ENCODE measurements at places on chromosomes 1 and 21.
A peak's percentile ranks its signal among the peaks of the same experiment; 100 is the strongest.

GRCh38 chr1:8328271-8328670 is 10.4 kb downstream of the SLC45A1 start:
- no peak for DNase-seq

DNA sequence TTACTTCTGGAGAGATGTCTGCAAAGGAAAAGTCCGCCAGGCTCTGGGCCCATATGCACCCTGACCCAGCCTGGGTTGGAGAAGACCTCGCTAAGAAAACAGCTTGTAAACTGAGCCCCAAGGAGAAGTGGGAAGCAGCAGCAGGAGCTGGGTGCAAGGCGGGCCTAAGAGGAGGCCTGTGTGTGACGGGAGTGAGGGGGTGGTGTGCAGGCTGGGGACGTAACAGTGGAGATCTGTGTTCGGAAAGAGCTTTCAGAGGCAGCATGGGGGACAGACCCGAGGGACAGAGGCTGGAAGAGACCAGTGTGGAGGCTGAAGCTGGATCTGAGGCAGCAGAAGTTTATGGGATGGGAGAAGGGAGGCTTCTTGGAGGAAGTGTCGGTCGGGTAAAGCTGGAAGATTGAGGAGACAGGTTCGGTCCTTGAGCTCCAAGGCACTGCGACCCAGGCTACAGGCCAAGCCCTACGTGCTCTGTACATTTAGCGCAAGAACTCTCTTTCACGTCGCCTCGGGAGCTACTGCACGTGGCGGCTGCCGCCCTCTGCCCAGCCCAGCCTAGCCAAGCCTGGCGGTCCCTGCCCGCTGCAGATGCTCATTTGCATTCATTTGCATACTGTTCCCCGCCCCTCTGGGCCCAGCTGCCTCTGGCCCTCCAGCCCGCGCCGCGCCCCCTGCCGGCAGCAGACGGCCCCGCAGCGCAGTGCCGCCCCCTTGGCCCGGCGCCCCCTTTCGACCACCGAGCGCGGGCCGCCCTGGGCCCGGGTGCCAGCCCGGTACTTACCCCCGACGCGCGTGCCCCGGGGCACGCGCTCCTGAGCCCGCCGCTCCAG is 6.3 kb downstream of the HPCA start:
- peak; percentile 60 for DNase-seq

- DNase-seq, result no peak
Measured at GRCh38 chr1:160080381-160081100, 797 bp upstream of the KCNJ9 start.

- DNase-seq, result no peak
Measured at GRCh38 chr21:36691555-36692041, 7.3 kb upstream of the SIM2 start.

GRCh38 chr1:186623551-186623950 is 56.7 kb downstream of the PTGS2 start:
- DNase-seq, result no peak

DNA sequence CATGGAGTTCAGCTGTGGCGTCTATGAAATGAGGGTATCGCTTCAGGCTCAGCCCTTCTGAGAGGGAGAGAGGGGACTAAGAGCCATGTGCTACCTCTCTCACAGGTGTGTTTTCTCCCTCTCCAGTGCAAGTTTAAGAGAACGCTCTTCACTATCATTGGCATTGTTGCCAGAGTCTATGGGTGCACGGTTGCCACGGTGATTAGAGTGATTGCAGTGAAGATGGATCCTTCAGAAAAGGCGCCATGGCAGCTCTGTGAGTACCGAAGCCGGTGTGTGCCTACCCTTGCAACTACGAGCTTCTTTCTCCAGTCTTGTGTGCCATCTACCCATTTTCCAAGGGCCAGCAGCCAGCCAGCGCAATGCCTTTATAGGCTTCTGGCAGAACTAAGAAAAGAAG is 290.5 kb downstream of the OMA1 start:
- no peak for DNase-seq

DNA sequence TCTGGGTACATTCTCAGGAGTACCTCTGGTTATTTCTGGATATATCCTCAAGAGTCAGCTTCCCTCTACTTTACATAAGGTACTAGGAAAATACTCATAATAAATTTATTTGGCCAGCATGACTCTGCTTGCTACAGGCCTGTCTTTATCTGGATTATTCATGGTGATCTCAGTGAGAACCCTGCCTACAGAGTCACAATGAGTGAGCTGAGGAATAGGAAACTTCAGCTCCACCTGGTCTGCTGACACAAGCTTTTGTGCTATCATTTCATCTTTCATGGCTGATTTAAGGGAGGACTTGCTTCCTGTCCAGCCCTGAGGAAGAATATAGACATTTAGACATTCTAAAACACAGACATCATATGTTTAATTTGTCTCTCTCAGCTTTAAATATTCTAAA is 19.5 kb upstream of the SUCO start:
- no peak for DNase-seq

DNA sequence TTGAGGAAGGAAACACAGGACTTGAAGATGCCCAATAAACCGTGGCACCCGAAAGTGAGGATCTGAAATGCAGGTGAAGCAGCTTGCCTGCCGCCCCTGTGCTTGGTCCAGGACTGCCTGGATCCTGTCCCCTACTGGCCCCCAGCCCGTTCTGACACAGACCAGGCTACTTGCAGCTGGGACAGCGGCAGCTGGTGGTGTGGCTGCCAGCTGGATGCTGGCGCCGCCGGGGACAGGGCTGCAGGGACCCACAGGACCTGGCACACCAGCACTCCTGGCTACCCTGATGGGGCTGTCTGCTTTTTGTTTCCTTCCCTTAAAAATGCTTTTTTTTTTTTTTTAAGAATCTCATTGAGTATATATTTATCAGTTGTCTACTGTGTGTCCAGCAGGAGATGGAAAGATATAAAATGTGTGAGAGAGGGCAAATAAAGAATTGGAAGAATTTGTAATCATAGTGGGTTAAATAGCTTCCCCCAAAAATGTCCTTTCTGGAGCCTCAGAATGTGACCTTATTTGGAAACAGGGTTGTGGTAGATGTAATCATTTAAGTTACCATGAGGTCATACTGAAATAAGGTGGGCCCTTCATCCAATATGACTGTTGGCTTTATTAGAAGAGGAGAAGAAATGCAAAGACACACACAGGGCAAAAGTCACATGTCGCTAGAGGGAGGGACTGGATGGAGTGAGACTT is 165.6 kb downstream of the DSCAM start:
- DNase-seq, result no peak

GRCh38 chr1:174204697-174205308 is 45.5 kb downstream of the RABGAP1L start:
- no peak for DNase-seq

- no peak for DNase-seq
Measured at GRCh38 chr1:85822696-85823095, 114.5 kb upstream of the ZNHIT6 start.

- no peak for DNase-seq
Measured at GRCh38 chr21:8993943-8994639, 1527.3 kb upstream of the TPTE start.

DNA sequence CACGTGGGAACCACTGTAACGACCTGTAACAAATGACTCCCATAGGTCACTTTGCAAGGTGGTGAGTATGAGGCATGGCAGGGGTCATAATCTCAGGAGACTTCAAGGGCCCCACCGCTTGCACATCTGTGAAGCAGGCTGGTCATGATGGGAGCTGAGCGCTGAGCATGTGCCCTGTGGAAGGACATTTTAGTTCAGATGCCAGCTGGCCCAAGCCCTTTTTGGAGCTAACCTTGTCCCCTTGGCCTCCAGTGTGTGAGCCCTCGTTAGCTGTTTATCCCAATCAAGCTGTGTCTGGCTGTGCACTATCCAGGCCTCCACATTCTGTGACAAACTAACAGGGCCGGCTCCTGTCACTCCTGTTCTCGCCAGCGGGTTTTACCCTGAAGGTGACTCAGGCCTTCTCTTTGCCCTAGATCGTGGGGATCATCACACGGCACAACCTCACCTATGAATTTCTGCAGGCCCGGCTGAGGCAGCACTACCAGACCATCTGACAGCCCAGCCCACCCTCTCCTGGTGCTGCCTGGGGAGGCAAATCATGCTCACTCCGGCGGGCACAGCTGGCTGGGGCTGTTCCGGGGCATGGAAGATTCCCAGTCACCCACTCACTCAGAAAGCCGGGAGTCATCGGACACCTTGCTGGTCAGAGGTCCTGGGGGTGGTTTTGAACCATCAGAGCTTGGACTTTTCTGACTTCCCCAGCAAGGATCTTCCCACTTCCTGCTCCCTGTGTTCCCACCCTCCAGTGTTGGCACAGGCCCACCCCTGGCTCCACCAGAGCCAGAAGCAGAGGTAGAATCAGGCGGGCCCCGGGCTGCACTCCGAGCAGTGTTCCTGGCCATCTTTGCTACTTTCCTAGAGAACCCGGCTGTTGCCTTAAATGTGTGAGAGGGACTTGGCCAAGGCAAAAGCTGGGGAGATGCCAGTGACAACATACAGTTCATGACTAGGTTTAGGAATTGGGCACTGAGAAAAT is 7.6 kb downstream of the NPPA start:
- no peak for DNase-seq

- no peak for DNase-seq
Measured at GRCh38 chr1:42482635-42483153, 19.6 kb downstream of the CCDC30 start.

- DNase-seq, result no peak
Measured at GRCh38 chr1:228402641-228403025, 4.0 kb downstream of the TRIM11 start.

DNA sequence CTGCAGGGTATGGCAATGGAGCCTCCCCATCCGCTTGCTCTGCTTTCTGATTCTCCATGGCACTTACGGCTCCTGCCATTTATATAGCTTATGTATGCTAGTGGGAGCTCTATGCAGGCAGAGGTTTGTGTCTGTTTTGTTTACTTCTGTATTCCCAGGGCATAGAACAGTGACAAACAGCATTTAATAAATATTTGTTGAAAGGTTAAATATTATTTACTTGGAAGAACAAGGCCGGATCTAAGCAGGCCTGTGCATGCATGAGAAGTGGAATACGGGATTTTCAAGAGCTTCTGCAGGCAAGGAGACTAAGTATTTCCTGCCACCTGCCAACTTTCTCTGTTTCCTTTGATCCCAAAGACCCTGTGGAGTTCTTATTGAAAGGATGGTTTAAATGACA is 90.7 kb downstream of the XCL2 start:
- DNase-seq, result no peak

DNA sequence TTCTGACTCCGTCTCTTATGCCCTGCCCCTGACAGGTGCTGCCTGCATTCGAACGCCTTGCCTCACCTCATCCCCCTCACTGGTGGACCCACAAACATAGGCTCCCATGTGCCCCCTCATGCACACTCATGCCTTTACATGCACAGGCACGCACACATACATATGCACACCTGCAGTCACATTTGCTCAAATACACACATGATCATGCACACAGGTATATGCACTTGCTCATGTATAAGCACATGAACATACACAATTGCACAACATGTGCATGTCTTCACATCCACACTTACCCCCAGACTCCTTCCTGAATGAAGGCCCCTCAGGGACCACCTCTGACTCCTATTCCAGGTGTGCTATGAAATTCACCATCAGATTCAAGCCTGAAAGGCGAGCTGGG is 506.9 kb downstream of the PTPRU start:
- DNase-seq, result no peak

- no peak for DNase-seq
Measured at GRCh38 chr1:231134624-231135023, 27.2 kb upstream of the TRIM67 start.

- DNase-seq, result no peak
Measured at GRCh38 chr1:88289401-88290102, 394.5 kb upstream of the PKN2 start.

- no peak for DNase-seq
Measured at GRCh38 chr1:115252585-115252984, 85.5 kb downstream of the NGF start.

DNA sequence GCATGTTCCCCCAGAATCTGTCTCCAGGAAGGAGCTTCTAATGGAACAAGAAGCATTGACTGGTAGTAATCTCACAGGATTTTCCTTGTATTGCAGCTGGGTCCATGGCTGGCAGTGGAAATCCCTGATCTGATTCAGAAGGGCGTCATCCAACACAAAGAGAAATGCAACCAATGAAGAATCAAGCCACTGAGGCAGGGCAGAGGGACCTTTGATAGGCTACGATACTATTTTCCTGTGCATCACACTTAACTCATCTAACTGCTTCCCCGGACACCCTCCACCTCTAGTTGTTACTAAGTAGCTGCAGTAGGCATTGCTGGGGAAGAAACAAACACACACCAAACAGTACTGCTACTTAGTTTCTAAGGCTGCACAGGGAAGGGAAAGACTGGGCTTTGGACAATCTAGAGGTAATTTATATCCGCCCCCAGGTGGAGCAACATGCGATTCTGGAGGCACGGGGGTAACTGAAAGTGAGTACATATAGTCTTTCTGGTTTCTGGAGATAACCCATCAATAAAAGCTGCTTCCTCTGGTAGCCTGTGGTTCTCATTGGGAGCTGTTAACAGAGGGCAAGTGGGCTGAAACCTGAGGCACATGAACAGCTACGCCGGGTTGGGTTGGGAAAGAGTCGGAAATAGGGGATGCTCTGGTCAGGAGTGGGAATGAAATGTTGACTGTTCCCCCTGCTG is 837 bp upstream of the USP21 start:
- DNase-seq, result no peak

DNA sequence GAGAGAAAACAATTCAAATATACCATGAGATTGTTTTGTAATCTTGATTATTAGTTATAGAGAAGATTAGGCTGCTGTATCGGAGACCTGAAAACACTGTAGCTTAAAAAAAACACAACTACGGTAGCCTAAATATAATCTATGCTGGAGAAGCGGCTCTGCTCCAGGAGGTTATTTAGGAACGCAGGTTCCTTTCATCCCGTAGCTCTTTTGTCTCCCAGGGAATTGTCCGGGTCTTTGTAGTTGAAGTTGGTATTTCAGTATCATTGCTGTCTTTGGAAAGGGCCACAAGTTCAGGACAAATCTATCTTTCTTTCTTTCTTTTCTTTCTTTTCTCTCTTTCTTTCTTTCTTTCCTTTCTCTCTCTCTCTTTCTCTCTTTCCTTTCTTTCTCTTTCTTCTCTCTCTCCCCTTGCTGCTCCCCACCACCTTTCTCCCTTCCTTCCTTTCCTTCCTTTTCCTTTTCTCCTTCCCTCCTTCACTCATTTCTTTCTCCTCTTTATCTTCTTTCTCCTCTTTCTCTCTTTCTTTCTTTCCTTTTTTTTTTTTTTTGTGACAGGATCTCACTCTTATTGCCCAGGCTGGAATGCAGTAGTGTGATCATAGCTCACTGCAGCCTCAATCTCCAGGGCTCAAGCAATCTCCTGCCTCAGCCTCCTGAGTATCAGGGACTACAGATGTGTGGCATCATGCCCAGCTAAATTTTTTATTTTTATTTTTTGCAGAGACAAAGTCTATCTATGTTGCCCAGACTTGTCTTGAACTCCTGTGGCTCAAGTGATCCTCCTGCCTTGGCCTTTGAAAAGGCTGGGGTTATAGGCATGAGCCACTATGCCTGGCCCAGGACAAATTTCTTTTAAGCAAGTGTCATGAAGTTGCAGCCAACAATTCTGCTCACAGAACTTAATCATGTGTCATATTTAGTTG is 10.9 kb upstream of the NFIA start:
- no peak for DNase-seq

Data from sigmoid colon (tissue), 7 donors.